ENCODE measurements at places on chromosomes 2 and 18.

- no peak for DNase-seq
Measured at GRCh38 chr18:68766433-68766832, 31.4 kb upstream of the CCDC102B start.

DNA sequence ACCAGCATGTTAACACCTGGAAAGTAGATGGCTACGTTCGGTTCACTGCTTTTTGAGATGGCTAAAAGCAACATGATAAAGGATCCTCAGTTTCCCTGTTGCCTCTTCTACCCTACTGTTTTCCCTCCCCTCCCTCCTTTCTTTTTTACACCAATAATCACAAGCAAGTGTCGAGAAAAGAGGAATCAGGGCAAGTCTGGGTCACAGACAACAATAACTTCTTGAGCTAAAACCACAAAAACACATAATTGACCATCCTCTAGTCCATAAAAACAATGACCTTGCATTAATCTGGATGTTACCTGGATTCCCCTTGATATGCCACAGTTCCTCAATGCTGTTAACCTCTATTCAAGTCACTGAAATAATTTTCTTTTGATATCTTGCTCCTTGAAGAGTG lies 736.6 kb upstream of the GCFC2 start:
- no peak for DNase-seq

- no peak for DNase-seq
Measured at GRCh38 chr18:53800171-53800570, 424.3 kb downstream of the MBD2 start.

DNA sequence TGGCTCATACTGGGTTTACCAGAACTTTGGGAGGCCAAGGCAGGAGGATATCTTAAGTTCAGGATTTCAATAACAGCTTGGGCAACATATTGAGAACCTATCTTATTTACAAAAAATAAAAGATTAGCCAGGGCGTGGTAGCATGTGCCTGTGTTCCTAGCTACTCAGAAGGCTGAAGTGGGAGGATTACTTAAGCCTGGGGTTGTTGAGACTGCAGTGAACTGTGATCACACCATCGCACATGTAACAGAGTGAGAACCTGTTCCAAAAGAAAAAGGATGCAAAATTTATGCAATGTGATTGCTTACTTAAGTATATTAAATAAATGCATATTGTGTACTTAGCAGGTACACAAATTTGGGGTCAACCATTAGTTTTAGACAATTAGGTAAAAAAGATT lies 768.9 kb upstream of the CDH7 start:
- no peak for DNase-seq

DNA sequence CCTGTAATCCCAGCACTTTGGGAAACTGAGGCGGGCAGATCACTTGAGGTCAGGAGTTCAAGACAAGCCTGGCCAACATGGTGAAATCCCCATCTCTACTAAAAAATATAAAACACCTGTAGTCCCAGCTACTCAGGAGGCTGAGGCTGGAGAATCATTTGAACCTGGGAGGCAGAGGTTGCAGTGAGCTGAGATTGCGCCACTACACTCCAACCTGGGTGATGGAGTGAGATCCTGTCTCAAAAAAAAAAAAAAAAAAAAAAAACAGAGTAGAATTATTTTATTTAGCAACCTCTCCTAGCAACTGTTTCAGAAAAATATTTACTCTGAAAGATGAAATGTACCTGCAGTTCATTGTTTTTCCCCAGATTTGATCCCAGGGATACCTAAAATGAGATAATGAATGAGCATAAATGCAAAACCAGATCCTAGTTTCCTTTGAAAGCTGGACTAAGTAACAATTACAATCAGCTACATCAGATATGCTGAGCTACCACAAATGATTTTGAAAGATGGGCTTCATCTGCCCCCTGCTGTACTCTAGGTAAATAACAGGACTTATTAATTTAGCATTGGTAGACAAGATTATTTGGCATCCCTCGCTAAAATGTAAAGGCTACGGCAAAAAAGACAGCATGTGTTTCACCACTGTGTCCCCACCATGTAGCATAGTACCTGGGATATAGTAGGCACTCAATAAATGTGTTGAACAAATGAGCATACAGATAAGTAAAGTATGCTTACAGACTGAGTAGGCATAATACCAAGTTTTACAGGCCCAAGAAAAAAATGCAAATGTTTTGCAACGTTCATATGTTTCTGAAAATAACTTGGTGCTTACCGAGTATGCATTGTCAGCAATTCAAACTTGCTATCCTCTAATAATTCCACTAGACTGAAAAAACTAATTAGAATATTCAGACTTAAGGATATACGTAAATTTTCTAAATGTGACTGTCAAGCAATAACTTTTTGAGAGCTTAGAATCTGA lies 102.5 kb downstream of the ATL2 start:
- DNase-seq: peak; percentile 24

- no peak for DNase-seq
Measured at GRCh38 chr2:177543007-177543760, 150.6 kb downstream of the AGPS start.

GRCh38 chr2:18005411-18005810 lies 126.9 kb downstream of the KCNS3 start:
- DNase-seq: no peak

GRCh38 chr2:150472511-150472899 lies 15.0 kb downstream of the RND3 start:
- DNase-seq: no peak

DNA sequence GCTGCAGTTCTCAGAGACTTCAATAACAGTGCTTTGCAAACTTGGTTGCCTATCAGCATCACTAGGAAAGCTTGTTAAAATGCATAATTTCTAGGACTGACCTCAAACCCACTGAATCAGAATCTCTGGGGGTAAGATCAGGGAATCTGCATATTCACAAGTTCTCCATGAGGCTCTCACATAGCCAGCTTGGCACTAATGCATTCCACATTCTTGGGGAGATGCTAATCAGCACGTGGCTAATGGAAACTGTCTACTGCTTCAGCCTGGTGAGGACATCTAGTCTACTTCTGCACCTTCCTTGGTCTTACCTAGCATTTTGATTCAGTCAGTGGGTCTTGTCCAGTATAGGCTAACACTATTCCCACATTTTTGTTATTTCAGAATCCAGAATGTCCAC lies 56.3 kb downstream of the RBKS start:
- DNase-seq: no peak

DNA sequence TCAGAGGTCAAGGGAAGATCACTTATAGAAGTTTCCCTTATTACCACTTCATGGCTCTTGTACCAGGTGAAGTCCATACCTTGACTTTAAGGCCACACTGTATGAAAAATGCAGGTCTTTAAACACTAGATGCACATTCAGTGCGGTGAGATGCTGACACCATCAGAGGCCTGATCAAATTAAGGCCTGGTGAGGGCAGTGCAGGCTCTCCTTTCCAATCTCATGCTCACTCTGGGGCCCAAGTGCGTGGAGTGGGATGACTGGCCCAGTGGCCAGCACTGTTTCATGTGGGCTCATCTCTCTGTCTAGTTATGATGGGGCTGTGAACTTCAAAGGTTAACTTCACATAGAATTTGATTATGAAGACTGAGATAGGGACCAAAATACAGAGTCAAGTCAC lies 281.1 kb downstream of the SLC4A3 start:
- no peak for DNase-seq

DNA sequence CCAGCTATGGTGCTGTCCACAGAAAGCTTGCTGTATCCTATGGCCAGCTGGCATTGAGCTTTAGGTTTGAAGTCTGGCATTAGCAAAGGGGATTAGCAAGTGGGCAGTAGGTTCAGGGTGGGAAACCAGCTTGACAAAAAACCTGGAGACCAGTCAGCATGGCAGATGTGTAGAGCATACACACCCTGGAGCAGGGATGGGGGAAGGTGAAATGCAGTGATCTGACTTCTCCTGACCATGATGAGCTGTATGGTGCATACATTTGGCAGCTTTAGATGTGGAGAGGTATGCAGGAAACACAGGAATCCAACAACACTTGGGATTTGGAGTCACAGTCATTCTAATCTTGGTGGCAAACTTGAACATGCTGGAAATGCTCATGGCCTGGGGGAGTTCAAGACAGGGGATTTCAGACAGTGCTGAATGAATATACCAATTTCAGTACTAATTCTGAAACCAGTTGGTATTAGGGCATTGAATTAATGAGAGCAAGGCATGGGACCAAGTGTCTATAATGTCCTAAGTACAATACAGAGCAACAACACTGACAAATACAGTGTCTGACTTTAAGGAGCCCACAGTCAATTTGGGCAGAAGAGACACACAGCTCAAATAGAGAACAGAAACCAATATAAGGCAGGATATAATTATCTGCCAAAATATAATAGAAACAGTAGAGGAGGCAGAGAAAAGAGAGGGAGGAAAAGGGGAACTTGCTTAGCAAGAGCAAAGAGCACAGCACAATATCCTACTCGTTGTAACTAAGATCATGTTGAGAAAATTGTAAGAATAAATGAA lies 11.8 kb downstream of the ARHGAP15 start:
- no peak for DNase-seq

- DNase-seq: no peak
Measured at GRCh38 chr2:189834059-189834458, 49.8 kb downstream of the PMS1 start.

GRCh38 chr2:162074928-162075688 lies 1.1 kb upstream of the DPP4 start:
- no peak for DNase-seq

- DNase-seq: no peak
Measured at GRCh38 chr18:8763611-8764010, 58.3 kb downstream of the MTCL1 start.

- DNase-seq: no peak
Measured at GRCh38 chr2:70505613-70506391, 47.8 kb downstream of the TGFA start.

DNA sequence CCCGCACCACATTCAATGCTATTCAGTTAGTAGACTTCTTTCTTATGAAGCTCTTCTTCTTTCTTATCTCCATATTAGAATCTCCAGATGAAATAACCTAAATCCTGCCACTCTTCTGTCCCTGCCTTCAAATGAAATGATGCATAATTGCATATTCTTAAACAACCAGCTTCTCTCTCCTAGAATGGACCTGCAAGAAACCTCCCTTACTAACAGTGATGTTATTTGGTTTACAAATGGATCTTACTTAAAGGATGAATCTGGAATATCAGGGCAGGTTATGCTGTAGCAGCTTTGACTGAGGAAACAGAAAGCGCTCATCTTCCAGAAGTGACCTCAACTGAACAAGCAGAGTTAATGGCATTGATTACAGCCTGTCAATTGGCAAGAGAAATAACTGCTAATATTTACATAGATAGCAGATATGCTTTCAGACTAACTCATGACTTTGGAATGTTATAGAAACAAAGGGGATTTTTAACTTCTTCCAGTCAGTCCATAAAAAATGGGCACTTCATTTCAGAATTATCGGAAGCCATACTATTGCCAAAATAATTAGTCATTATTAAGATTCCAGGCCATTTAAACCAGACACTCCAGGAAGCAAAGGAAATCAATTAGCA lies 755.7 kb upstream of the HS6ST1 start:
- DNase-seq: no peak
